EL (cell line): ENCODE measurements at places on chromosomes 16 and 17.

GRCh38 chr16:27961296-27961620, 102.3 kb downstream of the GSG1L start:
- DNase-seq, result no peak

GRCh38 chr16:50151322-50151721, 1.8 kb upstream of the TENT4B start:
- DNase-seq, result no peak

GRCh38 chr16:2962334-2963073, 1.6 kb upstream of the KREMEN2 start:
- no peak for DNase-seq

DNA sequence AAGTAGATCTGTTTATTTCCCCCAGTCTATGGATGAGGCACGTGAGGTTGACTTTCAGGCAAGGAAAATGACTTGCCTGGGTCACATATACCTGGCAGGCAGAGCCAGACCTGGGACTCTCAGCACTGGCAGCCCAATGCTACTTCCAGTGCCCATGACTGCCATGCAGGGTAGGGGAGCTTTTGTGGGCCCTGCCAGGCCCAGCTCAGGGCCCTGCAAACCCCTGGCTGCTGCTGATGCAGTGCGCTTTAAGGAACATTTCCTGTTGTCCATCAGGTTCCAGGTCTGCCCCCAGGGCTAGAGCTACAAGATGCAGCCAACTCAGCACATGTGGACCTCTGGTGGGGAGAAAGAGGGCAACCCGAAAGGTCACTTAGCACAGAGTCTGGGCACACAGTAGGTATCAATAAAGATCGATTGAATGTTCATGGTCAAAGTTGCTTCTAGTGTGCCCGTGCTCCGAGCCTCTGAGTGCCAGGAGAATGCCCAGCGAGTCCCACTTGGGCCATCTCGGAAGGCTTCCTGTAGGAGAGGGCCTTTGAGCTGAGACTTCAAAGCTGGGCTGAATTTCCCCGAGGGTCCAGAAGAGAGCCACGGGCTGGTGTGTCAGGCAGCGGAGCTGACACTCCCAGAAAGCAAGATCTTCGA, 513 bp upstream of the TBX21 start:
- DNase-seq, result no peak
